NCI-H146 (cell line): ENCODE measurements at places on chromosomes 7 and 10.
A peak's percentile ranks its signal among the peaks of the same experiment; 100 is the strongest.

DNA sequence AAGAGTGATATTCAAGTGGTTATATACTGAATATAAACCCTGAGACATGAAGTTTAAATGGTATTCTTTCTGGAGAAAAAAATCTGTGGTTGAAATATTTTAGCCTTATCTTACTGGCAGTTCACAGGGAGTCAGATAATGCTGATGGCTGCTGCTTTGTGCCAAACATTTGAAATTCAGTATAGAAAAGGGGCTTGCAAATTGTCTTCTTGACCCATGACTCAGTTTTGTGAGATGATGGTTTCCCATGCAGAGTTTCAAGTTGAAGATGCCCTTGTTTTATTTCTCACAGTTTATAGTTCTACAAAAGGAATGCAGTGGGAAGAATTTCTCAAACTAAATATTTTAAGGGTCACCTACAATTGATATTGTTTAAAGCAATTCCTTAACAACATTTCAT, 251.1 kb upstream of the MEOX2 start:
- no peak for DNase-seq

DNA sequence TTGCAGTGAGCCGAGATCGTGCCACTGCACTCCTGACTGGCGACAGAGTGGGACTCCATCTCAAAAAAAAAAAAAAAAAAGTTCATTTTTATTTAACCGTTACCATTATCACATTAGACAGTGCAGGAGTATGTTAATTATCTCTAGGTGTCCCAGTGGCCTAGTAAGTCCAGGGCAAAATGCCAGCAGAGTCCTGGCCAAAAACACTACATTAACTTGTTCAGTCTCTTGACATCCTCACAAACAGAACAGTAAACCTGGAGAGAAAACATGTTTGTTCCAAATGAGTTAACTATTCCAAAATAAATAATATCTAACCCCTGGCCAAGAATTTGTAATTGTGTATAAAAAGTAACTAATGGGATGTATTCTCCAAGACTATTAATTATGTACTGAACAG, 43.2 kb downstream of the PTPRZ1 start:
- no peak for DNase-seq

GRCh38 chr7:55086413-55087201, 67.8 kb downstream of the EGFR start:
- no peak for DNase-seq

GRCh38 chr10:94192974-94193373, 169.8 kb downstream of the NOC3L start:
- DNase-seq, result no peak

DNA sequence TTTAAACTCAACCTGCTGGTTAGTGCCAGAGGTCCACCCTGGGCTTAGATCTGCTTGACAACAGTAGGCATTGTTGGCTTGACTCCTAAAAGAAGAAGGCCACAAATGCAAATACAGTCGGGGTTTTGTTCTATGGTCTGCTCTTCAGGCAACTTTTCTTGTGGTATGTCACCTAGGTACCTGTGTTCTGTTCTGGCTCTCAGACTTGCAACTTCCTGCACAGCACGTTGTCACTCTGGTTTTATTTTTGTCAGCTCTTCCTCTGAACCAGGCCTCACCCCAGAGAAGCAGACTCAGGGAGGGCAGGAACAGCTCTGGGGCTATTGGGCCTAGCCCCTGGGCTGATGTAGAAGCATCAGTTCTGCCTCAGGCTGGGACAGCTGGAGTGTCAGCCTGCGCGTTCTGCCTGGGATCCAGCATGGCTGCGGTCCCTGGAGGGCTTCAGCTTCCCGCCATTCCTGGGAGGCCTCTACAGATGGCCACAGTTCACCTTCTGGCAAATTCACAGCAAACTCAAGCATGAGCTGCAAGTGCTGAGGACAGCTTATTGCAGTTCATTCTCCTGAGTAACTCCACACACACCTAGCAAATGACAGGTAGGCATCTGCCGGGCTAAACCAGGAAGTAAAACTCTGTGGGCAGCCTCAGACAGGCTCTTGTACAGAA, 11.0 kb upstream of the PDCD4 start:
- DNase-seq, result no peak

- DNase-seq, result no peak
Observed at GRCh38 chr10:116450861-116451260, 23.2 kb downstream of the PNLIPRP3 start.

GRCh38 chr7:44327981-44328380, 2.6 kb upstream of the CAMK2B start:
- DNase-seq, result no peak

DNA sequence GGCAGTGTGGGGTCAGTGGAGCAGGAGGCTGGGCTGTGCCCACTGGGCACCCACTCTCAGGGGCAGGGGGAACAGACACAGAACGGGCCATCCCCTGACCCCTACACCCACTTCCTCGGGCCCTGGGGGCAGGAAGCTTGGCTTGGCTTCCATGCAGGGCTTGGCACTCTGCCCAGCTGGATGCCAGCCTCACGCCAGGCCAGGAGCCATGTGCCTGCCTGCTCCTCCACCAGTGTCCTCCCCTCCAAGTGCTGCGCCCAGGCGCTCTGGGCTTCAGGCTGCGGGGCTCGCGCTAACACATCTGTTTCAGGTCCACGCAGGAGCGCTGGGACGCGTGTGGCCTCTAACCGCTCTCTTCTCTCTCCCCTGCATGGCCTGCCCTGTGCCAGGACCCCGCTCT, 12.7 kb downstream of the LDB3 start:
- no peak for DNase-seq

- no peak for DNase-seq
Observed at GRCh38 chr10:1374511-1375345, 318.5 kb downstream of the WDR37 start.

DNA sequence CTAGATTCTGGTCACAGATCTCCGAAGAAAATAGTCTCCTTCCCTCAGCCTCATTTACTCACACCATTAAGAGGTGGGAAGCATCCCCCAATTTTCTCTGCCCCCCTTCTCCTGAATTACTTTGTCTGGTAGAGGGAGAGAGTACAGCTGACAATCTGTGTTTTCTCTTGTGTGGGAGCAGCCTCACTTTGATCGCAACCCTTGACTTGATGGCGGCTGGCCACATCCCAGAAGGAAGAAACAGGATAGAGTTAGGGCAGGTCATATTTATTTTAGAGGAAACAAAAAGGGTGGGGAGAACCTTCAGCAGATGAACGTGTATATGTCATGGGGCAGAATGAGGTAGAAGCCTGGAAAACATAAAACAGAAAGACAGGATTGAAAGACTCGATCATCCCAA, 82.4 kb upstream of the FAM171A1 start:
- no peak for DNase-seq

GRCh38 chr7:138492423-138492822, 32.4 kb downstream of the TRIM24 start:
- DNase-seq, result no peak

- no peak for DNase-seq
Observed at GRCh38 chr10:111234234-111234913, 157.5 kb downstream of the ADRA2A start.

DNA sequence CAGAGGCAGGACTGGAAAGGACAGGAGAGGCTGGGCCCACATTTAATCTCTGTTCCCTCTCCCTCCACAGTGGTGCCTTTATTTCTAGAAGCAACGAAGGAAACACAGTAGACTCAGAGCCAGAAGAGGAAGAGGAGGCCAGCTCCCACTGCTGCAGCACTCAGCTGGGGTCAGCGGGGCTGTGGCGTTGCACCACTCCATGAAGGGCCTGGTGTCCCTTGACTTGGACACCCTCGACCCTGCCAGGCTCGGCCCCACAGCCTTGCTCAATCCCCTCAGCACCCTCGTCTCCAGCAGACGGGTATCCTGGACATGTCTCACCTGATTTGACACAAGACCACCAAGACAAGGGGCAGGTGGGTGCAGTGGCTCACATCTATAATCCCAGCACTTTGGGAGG, 38.8 kb downstream of the PRKAG2 start:
- no peak for DNase-seq

GRCh38 chr7:26151650-26151952, 397 bp upstream of the NFE2L3 start:
- no peak for DNase-seq

- no peak for DNase-seq
Observed at GRCh38 chr7:66033471-66034385, 41.9 kb upstream of the ASL start.

DNA sequence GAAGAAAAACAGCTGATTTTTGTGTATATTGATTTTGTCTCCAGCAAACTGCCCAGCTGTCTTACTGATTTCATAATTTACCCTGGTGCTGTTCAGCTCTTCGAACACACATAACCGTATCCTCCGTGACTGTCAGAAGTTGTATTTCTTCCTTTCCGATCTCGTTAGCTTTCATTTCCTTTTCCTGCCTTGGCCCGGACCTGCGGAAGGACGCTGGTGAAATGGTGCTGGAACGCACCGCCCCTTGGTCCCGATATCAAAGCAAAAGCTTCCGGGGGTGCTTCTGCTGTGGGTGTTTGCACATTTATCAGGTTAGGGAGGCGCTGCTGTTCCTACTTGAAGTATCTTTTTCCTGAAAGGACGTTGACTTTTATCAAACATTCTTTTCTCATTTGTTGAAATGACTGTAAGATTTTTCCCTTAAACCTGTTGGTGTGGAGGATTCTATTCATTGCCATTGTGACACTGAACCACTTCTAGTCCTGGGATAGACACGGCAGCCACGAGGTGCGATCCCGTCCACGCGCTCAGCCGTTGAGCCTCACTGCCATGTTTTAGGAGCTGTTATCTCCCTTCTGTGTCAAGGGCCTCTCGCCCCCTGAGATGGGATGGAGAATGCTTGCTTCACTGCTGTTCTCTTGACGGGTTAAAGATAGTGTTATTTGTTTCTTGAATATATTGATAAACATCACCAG, 72.6 kb downstream of the FOXL3 start:
- DNase-seq, result no peak

DNA sequence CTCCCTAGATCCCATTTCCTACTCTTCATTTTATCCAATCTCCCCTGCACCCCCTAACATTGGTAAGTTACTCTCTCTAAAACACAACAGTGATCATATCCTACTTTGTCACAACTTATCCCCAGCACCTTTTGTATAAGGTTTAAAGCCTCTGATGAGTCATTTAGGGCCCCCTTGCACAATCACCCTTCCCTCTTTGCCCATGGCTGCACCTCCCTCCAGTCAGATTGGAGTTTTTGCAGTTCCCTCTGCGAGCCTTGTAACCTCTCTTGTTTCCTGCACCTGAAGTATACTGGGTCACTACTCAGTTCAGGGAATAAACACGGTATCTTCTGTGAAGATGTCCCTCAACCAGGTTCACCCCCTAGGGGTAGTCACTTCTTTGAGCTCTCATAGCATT, 55.9 kb upstream of the ADRB1 start:
- DNase-seq, result no peak

GRCh38 chr7:129643550-129644170, 32.1 kb downstream of the NRF1 start:
- no peak for DNase-seq

GRCh38 chr10:68235111-68235510, 3.2 kb upstream of the ATOH7 start:
- DNase-seq, result no peak

GRCh38 chr7:151409667-151410404, at the start of gene WDR86:
Gene WDR86, minus strand, starts transcription at chr7:151410038. Its CDS starts 449 bp downstream, at chr7:151409589.
- peak; percentile 16 for DNase-seq

DNA sequence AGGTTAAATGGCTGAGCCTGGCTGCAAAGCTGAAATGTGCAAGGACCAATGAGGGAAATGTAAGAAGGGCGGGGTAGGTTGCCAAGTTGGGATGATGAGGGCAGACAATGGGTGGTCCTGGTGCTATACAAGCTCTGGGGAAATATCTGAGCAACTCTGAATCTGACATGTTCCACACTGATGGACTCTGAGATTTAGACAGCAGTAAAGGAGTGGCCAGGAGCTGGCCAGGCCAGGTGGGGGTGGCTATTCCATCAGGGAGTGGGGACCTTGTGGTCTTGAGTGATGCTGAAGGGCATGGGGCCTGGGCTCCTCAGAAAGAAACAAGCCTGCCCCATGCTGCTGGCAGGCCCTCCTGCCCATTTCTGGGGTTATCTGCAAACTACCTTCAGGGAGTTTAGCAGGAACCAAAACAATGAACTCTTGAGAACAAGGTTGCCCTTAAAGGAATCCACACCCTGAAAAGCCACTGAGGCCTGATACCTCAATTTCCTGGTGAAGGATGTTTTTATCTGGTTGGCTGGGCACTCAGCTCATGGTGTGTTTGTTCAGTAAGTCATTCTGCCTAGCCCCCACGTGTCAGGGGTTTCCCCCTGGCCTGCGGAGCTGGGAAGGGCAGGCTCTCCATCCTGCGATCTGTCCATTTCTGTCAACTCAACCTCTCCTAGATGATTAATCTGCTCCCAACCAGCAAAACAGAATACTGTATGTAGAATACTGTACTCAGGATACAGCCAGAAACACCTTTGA, 143.3 kb upstream of the TNS3 start:
- DNase-seq, result no peak

DNA sequence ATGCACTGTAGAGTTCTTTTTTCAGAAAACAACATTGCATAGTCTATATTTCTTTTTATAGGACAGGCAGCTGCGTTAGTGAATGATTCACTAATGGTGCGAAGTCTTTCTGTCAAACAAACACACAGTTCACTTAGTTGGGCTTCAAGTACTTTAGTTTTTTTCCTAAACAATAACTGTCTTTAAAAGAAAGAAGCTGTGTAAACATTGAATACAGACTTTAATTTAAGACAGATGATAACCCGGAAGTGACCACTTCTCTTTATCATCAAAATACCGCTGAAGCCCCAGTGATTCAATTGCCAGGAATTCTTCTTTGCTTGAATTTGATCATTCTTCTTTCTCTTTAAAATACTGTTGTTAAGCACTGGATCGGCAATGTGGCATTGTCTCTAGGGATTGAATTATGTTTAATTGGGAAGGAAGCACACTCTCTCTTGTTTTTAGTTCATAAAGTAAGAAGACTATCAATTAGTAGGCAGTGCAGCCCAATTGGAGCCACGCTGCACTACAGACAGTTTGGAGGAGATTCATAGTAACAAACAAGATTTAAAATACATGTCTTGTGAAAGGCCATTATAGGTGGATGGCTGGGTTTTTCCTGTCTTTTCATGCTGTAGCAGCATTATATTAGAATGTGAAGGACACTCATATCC, 30.4 kb downstream of the CNTNAP2 start:
- DNase-seq, result peak; percentile 62

GRCh38 chr7:127710635-127711034, 58.6 kb downstream of the SND1 start:
- DNase-seq, result no peak

GRCh38 chr7:25658375-25658774, 430.1 kb upstream of the NPVF start:
- no peak for DNase-seq

- peak; percentile 34 for DNase-seq
Observed at GRCh38 chr7:159027789-159028507, 116.7 kb downstream of the VIPR2 start.

GRCh38 chr10:49008091-49008490, 68.5 kb upstream of the LRRC18 start:
- DNase-seq, result no peak

GRCh38 chr7:125061-125475, 67.3 kb upstream of the FAM20C start:
- no peak for DNase-seq

DNA sequence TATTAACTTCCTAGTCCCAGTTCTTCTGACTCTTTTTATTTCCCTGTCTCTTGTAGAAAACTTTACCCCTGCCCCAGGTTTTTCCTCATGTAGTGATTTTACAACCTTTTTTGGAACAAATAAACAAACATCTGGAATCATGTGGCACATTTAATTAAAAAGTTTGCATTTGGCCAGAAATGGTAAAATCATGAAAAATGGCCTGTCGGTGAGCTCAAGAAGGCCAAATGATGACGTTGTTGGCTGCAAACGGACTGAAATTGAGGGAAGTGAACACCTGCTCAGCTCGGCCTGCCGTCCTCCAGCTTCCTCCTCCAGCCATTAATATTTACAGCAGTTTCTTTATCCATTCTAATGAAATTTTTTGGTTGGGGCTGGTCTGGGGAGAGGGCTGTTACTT, 902.8 kb downstream of the LRMDA start:
- no peak for DNase-seq
